AG09319 (cell line): ENCODE measurements at places on chromosomes 5 and 9.
A peak's percentile ranks its signal among the peaks of the same experiment; 100 is the strongest.

- no peak for DNase-seq
Measured at GRCh38 chr5:157109744-157110143, 900 bp upstream of the HAVCR2 start.

DNA sequence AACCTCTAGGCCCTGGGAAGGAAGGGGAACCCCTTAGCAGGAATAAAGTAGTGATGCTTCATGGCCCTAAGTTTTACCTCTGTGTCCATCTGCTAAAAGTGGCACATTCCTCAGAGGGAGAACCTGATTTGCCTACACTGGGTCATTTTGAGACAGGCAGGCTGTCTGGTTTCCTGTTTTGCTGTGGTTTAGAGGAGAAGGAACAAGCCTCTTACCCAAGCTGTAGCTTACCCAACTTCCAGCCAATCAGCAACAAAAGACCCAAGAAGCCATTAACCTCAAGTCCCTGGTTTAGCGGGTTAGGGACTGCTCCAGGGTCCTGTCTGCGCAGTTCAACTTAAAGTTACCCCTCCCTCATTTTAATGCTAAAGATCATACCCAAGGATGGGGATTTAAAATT lies 411.0 kb downstream of the MAT2B start:
- DNase-seq = no peak

- no peak for DNase-seq
Measured at GRCh38 chr9:126055381-126055985, 271.1 kb upstream of the MVB12B start.

DNA sequence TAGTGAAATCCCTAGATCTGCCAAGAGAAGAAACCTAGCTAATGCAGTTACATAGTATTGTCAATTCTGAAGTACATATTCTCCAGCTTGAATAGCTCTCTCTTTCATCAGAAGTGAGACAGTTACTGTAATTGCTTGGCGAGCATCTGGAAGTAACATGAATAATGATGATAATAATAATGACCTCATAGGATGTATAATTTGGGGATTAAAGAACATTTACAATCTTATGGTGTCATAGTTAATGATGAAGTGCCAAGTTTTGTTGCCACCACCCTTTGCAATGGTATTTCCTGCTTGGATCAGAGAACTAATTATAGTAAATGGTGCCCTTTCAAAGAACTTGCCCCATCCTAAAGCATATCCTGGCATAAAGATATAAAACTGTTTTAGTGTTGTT lies 201.4 kb downstream of the ADAMTSL1 start:
- DNase-seq = no peak

DNA sequence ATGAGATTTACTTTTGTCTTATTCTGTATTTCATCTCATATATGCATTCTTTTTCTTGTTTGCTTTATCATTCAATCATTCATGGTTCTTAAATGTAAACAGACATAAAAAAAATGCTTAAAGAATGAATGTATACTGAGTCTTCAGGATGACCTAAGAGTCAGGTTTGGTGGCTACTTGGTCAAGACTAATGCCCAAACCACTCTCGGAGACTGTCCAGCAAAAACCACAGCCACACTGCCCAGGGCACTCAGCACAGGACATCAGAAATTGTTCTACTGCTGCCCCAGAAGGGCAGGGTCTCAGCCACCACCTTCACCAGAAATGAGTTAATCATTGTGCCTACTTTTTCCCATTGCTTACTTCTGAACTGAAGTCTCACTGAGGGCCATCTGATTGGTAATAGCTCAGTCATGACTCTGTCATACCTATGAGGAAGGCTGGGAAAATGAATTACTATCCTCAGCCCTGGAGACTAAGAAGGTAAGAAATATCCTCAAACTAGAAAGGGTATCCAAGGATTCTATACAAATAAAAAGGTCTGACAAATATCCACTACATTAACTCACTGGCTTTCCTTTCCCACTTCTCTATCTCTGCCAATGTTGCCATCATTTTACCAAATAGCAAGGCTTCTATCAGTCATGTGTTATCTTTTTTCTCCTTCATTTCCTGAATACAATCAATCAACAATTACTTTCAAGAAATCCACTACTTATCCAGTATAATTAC lies 236.1 kb downstream of the CETN3 start:
- DNase-seq = no peak

DNA sequence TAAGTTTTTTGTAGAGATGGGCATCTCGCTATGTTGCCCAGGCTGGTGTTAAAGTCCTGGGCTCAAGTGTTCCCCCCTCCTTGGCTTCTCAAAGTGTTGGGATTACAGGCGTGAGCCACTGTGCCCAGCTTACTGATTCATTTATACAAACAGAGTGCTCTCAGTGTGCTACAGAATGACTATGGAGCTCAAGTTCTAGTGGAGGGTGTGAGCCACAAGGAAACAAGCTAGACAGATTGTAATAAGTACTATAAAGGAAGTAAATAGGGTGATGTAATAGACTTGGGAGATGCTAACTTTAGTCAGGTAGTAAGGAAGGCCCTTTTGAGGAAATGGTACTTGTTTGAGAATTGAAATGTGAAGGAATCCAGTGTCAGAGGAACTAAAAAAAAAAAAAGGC lies 1.7 kb upstream of the TMEM267 start:
- no peak for DNase-seq

DNA sequence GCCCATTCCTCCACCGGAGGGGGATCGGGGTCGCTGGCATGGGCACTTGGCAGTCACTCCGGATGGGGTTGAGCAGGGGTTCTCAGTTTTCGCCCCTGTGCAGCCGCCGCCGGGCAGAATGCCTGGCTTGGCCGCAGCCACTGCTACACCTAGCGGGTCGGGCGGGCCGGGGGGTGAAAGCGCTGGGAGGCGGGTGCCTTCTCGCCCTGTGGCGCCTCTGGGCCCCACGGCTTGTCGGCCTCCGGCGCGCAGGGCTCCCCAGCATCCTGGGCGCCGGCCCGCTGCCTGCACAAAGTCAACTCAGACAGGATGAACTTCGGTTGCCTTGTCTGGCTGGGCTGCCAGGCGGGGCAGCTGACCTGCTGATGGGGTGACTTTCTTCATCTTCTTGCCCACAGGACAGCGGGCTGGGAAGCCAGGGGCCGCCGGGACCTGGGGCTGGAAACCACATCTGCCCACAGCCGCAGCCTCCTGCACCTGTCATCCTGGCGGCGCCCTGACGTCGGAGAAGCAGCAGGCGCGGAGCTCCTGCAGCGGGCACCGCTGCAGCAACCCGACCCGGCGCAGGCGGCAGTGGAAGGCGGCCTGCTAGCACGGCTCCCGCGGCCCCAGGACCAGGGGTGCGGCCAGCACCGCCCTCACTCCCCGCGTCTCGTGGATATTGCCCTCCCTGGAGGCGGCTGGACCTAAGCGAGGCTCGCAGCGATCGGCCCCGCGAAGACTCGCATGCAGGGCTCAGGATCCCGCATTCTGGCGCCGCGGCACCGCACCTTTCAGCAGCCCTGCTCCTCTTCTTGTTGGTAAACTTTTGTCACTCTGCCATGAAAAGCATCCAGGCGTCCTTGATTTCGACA lies 1.3 kb upstream of the ANKRD18A start:
- no peak for DNase-seq

- no peak for DNase-seq
Measured at GRCh38 chr5:180401229-180401907, 48.2 kb upstream of the GFPT2 start.

- DNase-seq = no peak
Measured at GRCh38 chr5:74257060-74257527, 383.4 kb downstream of the ENC1 start.

DNA sequence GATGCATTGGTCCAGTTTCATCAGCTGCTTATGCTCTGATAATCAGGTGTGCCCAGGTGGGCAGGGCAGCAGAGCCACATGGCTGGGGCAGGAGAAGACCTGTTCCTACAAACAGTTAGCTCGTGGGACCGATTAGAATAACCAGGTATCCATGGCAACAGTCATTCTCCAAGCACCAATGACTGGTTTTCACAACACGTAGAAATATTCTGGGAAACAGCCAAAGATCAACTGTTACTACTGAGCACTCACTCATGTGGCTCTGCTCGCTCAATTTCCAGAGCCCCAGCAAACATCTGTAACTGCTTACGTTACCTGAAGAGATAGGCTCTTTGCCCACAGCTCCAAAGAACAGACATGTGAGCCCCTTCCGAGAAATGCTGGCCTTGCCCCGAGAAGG lies 302.0 kb downstream of the AGTPBP1 start:
- DNase-seq = no peak

DNA sequence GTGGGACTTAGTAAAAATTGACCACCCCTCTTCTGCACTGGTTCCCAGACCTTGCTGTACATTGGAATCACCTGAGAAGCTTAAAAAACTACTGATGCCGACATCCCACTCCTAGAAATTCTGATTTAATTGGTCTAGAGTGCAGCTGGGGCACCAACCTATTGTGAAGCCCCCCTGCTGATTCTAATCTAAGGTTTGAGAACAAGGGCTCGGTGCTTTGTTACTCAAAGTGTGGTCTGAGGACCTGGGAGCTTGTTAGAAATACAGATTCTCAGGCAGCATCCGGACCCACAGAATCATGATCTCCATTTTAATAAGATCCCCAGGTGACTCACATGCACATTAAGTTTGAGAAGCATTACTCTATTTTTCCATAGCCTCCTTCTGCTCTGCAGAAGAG lies 57.8 kb upstream of the LPAR1 start:
- no peak for DNase-seq

- no peak for DNase-seq
Measured at GRCh38 chr5:122701640-122702523, 73.0 kb upstream of the SNX2 start.

DNA sequence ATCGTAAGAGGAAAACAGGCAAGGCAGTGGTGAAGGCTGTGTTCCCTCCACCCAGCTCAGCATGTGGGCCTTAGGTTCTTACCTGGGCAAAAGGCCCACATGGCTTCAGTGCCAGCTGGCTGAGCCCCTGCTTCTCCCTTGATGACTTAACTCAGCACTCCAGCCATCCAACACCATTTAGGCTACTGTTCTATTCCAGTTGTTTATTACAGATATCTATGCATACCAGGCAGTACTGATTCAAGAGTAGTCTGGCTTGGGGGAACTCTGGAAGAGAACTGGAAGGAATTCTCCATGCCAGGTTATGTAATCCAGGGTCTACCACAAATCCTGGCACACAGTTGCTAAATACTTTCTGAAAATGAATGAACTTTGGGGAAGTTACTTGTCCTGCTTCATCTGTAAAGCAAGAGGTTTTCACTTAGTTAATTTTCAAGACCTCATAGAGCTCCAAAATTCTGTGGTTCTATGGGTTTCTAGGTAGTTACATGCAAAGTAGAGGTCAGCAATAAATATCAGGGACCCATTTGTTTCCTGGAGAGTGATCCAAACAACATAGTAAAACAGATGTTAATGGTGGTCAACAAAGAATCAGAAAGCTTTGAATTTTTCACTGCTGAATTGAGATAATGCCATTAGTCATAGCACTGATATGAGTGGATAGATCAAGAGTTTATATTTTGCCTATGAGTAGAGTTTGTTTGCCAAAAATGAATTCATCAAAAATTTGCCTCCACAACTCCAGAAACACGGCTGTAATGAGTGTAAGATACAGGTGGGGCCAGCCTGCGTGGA lies 88.2 kb upstream of the OSMR start:
- DNase-seq = no peak

DNA sequence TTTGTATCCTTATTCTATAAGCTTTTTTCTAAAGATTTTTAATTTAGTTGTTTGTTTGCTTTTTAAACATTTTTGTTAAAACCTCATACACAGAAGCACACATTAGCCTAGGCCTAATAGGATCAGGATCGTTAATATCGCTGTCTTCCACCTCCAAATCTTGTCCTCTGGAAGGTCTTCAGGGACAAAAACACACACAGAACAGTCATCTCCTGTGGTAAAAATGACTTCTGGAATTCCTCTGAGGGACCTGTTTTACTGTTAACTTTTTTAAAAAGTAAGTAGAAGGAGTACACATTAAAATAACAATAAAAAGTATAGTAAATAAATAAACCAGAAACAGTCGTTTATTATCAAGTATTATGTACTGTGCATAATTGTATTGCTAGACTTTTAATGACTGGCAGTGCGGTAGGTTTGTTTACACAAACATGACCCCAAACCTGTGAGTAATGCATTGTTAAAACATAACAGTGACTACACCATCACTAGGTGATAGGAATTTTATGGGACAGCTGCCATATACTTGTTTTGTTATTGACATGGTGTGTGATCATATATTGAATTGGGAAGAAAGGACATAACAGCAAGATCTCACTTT lies 109.6 kb downstream of the ZCCHC7 start:
- DNase-seq = no peak

GRCh38 chr9:135788576-135789300 lies 86.8 kb downstream of the KCNT1 start:
- no peak for DNase-seq

- DNase-seq = no peak
Measured at GRCh38 chr5:181151146-181151545, 3.8 kb downstream of the OR2V2 start.

GRCh38 chr5:60512117-60512516 lies 187.8 kb downstream of the DEPDC1B start:
- DNase-seq = no peak

DNA sequence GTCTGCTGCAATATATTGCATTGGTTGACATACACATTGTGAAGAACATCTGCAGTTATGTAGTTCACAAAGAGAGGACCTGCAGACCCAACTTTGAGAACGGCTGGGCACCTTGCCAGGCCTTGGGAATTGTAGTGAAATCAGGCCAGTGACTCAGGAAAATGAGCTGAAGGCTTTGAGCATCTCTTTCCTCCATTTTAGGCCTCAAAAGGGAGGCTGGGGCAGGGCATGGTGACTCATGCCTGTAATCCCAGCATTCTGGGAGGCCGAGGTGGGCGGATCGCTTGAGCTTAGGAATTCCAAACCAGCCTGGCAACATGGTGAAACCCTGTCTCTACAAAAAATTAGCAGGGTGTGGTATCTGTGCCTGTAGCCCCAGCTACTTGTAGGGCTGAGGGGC lies 1.4 kb upstream of the IPPK start:
- no peak for DNase-seq

DNA sequence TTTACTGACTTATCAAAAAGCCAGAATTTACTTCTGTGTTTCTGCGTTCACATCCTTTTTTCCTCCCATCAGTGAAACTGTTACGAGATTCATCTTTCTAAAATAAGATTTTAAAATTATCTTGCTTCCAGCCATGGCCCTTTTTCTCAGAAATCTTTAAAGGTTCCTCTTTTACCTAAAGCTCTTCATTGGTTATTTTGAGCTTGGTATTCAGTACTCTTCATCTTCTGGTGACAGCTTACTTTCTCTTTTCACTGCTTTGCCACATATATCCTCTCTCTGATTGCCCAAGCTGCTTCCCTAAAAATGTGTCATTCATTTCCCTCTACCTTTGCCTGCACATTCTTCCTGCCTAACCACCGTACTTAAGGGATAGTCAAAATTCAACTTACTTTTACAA lies 32.3 kb downstream of the TGFBR1 start:
- DNase-seq = no peak

GRCh38 chr5:53069626-53070025 lies 39.9 kb downstream of the MOCS2 start:
- peak; percentile 24 for DNase-seq

DNA sequence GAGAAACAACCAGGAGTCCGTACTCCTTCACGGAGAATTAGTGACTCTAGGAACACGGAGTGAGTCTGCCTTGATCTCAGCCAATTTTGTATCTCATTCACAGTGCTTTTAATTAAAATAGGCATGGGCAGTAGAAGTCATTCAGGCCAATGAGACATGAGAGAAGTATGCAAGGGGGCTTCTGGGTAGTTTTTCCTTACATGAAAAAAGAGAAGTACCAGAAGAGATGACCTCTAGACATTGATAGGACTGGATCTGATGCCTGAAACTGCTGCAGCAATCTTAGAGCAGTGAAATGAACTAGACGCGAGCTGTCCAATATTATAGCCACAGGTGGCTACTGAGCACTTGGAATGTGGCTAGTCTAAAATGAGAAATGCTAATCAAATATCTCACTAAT lies 187.7 kb upstream of the TLE4 start:
- no peak for DNase-seq
